ENCODE measurements at places on chromosomes 7 and 10.

DNA sequence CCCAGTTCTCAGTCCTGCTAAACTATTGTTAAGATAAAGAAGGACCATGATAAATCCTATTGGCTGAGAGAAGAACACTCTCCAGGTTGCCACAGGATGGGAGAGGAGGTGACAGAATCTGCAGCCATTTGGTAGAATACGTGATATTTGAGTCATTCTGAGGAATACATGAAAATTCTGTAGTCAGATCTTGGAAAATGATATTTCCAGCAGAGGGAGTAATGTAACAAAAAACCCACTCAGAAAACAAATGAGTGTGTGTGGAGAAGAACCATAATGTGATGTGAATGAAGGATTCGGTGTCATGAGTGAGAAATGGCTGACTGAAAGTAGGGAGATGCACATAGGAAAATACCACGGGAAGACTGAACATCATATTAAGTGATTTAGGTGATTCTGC lies 128.5 kb upstream of the PFKP start:
- DNase-seq = no peak

- DNase-seq = no peak
These were observed 96.1 kb upstream of the KCNIP2 start for GRCh38 chr10:101939729-101940128.

DNA sequence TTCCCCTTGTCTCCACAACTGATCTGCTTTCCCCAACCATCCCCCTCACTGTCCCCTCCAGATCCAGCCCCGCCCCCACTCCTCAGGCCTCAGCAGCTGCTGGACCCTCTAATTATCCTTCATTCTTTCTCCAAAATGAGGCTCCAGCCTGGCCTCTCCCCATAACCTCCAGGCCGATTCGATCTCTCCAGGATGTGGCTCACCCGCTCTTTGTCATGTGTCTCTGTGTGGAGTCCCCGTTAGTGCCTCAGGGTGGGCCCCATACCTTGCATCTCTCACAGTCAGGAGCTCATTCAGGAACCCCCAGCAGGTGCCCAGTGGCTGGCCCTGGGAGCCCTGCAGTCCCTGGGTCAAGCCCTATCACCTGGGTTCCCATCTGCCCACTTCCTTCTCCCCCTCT lies 1.3 kb downstream of the PILRA start:
- DNase-seq = no peak

GRCh38 chr7:1912593-1913465 lies 242.8 kb downstream of the ELFN1 start:
- DNase-seq = no peak

DNA sequence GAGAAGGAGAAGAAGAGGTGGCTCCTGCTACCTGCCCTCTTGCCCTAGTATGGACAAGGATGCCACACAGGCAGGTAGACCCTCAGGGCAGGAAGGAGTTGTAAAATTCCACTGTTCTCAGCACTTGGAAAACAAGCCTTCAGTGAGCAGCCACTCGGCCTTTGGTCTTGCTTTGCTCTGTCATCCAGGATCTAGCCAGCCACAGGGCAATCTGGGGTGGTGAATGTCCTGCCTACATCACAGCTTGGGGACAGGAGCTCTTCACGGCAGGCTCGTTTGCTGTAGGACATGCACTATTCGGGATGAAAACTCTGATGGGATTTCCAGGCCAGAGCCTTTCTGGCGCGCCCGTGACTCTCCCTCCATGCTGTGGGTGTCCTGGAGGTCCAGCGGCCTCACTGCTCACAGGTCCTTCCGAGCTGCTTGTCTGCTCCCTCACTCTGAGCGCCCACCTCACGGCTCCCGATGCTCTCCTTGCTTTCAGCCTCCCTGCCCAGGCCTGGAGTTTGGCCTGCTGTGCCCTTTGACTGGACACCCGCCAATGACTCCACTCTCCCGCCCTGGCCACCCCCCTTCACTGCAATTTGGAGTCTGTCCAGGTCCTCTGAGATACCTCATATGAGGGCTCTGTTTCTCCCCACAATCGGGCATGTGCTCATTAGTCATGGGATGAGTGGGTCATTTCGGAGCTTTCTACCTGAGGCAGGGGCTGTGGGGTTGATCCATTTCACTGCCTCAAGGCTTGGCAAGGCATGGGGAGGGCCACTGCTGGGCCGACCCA lies 227.2 kb upstream of the GRB10 start:
- DNase-seq = no peak

DNA sequence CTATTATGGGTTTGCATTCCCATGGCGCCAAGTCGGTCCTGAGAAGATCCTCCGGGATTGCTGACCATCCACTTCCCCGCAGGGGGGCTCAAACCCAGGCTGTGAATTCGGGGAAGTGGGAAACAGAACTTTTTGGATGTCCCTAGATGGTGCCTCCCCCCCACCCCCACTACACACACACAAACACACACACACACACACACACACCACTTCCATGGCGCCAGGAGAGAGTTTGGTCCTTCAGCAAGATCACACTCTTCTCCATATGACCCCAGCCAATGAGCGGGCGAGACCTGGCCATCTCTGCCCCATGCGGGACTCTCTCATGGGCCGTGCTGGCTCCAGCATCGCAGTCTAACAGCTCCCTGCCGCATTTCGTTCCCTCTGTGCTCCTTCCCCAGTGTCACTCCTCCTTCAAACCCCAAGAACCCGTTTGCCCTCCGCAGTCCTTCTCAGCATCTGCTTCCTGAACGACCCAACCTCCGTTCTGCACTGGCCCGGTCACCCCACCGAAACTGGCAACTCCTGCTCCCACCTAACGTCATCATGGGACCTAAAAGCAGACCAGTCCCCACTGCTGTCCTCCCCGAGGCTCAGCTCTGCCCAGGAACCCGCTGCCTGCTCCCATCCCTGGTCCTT lies 32.1 kb upstream of the TNRC18 start:
- no peak for DNase-seq

- DNase-seq = no peak
These were observed 37.1 kb downstream of the ELMO1 start for GRCh38 chr7:37411444-37412034.

DNA sequence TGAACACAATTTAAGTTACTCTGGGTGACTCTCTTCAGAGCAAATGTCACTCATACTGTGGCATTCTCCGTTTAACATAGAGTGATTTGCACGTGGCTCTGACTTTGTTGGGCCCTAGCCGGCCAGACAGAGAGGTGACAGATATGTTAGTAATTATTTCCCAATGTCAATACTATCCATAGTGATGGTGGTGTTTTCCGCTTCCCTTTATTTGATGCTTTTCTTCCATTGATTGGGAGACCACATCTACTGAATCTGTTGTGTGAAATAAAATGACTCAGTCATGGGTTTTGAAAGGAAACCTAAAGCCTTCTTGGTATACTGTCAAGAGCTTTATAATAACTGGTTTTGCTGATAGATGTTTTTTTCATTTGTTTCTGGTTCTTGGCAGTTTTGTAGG lies 7.4 kb downstream of the AVL9 start:
- peak; percentile 18 for DNase-seq

DNA sequence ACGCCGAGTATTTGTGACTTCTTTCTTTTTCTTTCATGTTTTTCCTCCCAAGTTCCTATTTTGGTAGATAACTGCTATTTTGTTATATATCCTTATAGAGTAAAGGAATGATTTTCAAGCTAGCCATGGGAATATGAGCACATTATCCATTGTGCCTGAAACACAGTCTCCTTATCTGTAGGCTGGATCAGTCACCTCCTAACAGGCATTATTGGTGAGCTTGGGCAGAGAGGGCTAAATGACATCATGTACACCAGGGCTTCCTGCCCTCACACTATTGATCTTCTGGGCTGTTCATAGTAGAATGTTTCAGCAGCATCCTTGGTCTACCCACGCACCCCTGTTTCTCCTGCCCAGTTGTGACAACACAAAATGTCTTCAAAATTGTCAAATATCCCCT lies 88.1 kb upstream of the CTBP2 start:
- DNase-seq = no peak

GRCh38 chr10:45001381-45002148 lies 842 bp downstream of the ZNF22 start:
- peak; percentile 68 for DNase-seq

- peak; percentile 57 for DNase-seq
These were observed 10.8 kb downstream of the NEURL1 start for GRCh38 chr10:103504181-103504783.

GRCh38 chr7:120442838-120443237 lies 169.9 kb downstream of the KCND2 start:
- no peak for DNase-seq

DNA sequence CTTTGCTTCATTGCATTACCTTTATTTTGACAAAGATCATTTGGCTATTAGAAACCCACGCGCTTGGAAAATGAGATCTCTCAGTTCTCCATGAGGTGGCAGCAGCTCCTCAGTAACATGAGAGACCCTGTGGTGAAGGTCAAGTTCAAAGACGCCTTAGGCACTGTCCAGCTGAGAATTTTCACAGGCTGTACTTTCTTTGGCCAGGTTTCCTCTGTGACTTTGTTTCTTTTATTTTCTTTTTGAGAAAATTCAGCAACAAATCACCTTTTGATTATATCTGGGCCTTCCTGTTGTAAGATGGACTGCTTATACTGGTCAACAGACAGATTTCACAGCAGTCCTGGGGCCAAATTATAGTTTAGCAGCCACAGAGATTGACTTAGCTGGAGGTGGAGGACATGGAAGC lies 54.5 kb downstream of the RAB18 start:
- peak; percentile 24 for DNase-seq

- no peak for DNase-seq
These were observed 19.1 kb downstream of the MINDY4 start for GRCh38 chr7:30790356-30790755.

- no peak for DNase-seq
These were observed 26.0 kb downstream of the DNAJC12 start for GRCh38 chr10:67812007-67812406.

DNA sequence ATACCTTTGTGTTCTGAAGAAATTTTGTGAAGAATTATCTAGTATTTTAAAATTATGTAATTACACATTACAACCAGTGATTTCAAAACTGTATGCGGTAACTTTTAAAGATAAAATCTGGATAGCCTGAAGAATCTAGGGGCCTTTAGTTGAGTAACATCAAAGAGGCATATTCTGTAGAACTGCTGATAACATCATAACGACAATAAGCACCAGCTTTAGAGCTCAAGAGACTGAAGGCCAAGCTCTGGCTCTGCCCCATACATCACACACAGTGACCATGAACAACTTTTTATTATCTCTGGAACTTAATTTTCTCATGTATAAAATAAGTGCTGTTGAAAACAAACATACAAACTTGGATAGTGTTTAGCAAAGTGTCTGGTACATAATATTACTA lies 121.1 kb upstream of the RHOBTB1 start:
- DNase-seq = no peak

DNA sequence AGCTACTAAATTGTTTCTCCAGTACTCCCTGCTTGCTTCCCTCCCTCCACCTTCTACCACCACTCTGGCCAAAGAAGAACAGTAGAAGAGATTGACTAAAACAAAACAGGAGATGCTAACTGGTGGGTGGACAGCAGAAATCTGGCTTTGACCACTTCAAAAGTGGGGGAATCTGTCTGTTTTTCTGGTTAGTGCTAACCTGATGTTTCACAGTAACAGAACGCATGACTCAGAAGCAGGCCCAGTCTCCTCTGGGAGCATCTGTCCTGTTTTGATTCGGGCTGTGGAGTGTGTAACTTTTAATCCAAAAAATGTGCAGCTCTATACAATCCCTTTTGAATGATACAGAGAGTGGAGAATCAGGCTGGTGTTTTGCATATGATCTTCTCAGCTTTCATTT lies 32.7 kb upstream of the ZNF438 start:
- no peak for DNase-seq

- no peak for DNase-seq
These were observed 1305.3 kb upstream of the LRRTM3 start for GRCh38 chr10:65620404-65621048.

DNA sequence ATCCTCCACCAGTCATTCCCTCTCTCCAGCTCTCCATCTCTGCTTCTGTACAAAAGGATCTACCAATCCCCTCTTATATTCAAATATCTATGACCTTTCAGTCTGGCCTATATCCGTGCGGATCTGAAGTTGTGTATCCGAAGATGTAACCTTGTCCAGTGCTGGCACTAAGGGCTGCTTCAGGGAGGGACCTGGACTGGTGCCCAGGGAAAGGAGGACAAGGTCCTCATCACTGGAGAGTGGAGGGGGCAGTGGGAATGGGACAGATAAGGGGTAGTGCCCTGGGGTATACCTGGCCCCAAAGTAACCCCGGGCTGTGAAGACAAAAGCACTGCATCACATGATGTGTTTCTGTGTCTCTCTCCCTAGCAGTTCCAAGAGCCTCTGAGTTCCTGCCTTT lies 1.8 kb downstream of the TMEM225B start:
- no peak for DNase-seq

DNA sequence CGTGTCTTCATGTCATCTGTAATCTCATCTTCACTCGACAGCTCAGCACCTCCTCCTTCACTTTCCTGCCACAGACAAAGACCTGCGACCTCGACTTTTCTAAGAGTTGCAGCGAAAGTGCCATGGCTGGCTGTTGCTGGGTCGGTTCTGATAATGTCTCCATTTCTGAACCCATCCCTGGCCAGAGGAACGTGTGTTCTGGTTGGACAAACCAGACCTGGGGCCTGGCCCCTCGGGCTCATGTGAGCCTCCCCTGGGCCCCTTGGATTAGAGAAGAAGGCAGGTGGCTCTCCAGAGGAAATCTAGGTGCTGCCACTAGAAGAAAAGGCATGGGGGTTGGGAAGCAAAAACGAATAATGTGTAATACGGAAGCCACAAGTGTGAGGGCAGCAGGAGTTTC lies 273.7 kb downstream of the GLRX3 start:
- no peak for DNase-seq

GRCh38 chr10:49242604-49243003 lies 54.4 kb upstream of the TMEM273 start:
- DNase-seq = no peak

- no peak for DNase-seq
These were observed 16.4 kb downstream of the IQCE start for GRCh38 chr7:2575046-2575732.

DNA sequence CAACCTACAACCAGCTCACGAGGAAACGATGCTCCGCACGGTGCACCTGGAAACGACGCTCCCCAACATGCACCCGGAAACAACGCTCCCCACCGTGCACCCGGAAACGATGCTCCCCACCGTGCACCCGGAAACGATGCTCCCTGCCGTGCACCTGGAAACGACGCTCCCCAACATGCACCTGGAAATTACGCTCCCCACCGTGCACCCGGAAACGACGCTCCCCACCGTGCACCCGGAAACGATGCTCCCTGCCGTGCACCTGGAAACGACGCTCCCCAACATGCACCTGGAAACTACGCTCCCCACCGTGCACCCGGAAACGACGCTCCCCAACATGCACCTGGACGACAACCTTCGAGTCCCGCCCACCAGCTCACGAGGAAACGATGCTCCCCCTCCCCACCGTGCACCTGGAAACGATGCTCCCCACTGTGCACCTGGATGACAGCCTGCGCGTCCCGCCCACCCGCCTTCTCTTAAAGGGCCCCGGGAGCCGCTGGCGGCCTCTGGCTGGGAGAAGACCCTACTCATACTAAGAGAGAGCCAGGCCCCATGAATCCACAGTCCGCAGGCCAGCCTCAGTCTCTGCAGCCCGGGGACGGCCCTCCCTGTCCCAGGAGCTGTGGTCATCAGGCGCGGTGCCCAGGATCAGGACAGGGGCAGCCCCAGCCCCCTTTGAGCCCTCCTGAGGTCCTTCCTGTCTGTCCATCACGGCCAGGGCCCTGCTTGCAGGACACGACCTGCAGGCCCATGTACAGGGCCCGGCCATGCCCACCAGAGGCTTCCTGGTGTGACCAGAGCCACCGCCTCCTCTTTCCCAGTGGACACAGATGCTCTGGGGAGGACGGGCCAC lies 98.3 kb downstream of the PDGFA start:
- no peak for DNase-seq

GRCh38 chr7:153524070-153524601 lies 528.1 kb upstream of the DPP6 start:
- DNase-seq = no peak

Data from activated T-cell treated with anti-CD3 and anti-CD28 coated beads, Interleukin-2, amount 50 U/mL, for 72 hours (primary cell).